ENCODE measurements at places on chromosomes 7 and 10.

DNA sequence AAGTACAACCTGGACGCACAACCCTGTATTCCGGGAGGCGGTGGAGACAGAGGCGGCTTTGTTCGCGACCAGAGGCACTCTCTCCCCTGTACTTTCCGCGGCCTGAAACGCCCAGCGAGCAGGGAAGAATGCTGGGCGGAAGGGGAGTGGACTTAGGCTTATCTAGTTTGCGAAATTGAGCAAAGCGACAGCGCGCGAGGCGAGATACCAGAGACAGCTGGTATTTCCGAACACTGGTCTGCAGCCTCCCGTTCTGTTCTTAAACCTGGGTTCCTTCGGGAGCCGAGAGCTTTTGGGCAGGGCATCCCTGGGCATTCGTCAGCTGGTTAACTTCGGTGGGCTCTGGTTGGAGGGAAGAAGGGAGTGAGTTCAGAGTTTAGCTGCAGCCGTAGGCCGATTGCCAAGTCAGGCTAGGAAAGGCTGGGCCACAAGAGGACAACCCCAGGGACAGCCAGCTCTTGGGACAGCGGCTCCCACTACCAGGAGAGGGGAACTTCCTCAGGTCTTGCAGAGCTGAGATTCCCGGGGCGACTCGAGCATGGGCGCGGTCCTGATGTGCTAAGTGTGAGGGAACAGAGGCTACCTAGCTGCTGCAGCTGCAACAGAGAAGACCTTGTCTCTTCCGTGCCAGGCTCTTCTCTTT lies 3.9 kb downstream of the HMX3 start:
- DNase-seq = no peak

- peak; percentile 41 for DNase-seq
These were observed 6.7 kb upstream of the BTBD16 start for GRCh38 chr10:122264436-122264835.

DNA sequence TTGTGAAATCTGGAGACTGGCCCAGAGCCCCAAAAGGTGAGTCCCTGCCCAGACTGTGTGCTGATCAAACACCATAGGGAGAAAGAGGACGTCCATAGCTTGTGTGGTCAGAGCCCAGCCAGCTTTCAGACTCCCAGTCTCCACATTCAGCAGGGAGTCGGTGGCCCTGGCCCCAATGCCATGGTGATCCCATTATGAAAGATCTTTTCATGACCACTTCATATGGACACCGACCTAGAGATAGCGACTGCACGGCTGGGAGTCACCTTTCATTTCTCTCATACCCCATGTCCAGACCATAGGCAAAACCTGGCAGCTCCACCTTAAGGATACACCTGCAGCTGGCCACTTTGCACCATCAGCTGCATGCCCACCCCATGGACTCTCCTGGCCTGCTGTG lies 126.4 kb downstream of the ARHGAP22 start:
- DNase-seq = no peak

DNA sequence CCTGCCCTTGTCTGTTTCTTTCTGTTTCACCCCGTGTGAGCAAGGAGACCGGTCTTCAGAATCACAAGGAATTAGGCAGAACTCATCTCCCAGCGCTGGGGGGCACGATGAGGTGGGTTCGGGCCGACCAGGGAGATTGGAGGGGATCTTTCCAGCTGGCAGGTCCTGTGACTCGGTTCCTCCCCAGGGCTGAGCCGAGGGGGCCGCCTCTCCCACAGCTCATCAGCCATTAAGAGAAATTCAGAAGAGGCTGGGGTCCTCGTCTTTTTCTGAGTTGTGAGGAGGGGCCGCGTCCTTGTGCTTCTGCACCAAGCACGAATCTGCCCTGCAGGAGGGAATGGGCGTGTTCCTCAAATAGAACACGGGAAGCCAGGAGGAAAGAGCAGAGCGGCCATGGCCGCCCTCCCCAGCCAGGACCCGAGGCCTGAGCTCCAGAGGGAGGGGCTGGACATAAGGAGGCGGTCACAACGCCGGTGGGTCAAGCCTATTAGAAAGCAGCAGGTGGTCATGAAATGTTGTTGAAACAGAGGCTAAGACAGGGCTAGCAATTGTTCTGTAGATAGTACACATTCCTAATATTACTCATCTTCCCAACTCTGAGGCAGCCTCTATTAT lies 125.3 kb downstream of the ADARB2 start:
- DNase-seq = no peak

- no peak for DNase-seq
These were observed 75.6 kb upstream of the GPR22 start for GRCh38 chr7:107394276-107394675.

GRCh38 chr10:102462512-102463054 lies 11.2 kb upstream of the C10orf95 start:
- DNase-seq = no peak

DNA sequence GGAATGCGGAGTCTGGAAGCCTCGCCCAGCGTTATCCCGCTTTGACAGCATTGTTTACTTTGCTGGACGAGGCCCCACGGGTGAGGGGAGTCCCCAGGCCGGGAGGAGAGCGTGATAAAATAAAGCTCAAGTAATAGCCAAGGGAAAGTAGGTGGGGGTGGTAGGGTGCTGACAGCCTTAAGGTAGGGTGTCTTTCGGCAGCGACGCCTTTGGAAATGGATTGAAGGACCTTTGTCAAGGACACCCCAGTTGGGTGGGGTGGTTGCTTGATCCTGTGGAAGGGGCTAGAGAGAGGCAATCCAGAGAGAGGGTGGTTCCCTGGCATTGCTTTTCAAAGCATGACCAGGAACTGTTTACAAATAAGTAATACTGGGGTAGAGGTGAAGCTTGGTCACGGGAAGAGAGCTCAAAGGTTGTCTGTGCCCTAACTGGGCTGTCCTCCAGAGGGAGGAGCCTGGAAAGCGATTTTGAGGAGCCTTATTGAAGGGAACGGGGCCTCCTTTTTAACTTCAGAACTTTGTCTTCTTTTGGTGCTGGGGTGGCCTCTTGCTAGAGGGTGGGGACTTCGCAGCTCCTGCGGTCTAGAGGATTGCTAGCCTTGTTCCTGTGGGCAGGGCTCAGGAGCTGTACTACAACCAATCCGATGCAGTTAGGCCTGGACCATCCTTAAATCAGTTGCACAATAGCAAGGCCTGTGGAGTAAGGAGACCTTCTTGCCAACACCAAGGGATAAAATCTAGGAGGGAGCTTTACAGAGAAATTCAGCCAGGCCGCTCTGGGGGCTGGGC lies 1.3 kb downstream of the EIF4EBP2 start:
- DNase-seq = peak; percentile 94

DNA sequence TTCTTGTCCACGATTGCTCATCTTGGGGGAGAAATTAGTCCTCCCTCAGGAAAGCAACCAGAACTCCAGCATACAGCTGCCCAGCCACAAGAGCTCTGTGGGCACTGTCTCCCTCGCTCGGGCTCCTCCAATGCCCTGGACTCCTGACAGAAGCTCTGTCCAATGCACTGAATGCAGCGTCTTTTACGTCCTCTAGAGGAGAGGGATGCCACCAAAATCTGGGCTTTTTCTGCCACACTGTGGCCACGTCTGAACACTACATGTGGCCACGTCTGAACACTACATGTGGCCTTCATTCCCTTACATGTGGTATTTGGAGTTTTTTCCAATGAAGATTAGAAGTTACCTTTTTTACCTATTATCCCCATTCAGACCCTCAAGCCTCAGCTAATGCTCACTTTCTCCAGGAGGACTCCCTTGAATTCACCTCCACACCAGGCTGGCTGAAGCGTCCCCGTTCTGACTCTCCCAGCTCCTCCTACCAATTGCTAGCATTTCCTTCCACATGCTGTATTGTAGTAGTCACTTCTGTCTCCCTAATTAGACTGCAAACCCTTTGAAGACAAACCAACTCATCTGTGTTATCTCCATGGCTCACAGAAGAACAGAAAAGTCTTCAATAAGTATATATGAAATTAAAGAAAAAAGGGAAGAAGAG lies 134.3 kb upstream of the PDE1C start:
- peak; percentile 80 for DNase-seq

GRCh38 chr7:108442039-108442568 lies 14.1 kb downstream of the NRCAM start:
- DNase-seq = no peak

- DNase-seq = peak; percentile 74
These were observed 998.7 kb downstream of the LRMDA start for GRCh38 chr10:76430061-76430645.

- DNase-seq = no peak
These were observed 42.2 kb upstream of the PDGFA start for GRCh38 chr7:561631-562373.

GRCh38 chr10:72297281-72297804 lies 23.6 kb downstream of the DDIT4 start:
- DNase-seq = peak; percentile 96

GRCh38 chr10:78551184-78552005 lies 517.4 kb upstream of the ZMIZ1 start:
- peak; percentile 55 for DNase-seq

- DNase-seq = peak; percentile 97
These were observed 115.8 kb downstream of the SEMA3D start for GRCh38 chr7:85070967-85071628.

- peak; percentile 67 for DNase-seq
These were observed 19.1 kb upstream of the GALNT11 start for GRCh38 chr7:152006336-152006735.

DNA sequence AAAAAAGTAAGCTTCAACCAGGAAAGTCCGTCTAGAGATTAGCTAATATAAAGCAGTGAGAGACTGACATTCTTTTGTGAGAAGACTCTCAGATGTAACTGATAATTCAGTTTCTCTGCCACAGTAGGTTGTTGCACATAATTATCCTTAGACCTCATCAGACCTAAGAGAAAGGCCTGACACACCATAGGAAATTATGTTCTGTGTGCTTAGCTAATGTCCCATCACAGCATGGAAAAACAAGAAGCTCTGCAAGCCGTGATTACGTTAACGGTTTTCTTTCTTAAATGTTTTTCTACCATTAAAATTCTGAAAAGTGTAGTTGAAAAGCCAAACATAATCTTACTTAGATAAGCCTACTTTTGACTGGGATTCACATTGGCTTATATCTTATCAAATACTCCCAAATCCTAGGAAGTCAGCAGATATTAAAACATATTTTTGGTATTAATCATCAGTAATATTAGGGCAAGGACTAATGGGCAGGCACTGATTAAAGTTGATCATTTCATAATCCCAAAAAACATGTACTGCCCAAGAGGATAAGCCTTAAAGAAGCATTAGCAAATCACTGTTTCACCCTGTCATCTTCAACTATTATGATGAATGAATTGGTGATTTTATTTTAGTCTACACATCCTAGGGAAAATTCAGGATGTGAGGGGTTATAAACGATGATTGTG lies 5.2 kb downstream of the CSTF2T start:
- no peak for DNase-seq

- peak; percentile 70 for DNase-seq
These were observed 88.8 kb downstream of the GSAP start for GRCh38 chr7:77327067-77327931.

DNA sequence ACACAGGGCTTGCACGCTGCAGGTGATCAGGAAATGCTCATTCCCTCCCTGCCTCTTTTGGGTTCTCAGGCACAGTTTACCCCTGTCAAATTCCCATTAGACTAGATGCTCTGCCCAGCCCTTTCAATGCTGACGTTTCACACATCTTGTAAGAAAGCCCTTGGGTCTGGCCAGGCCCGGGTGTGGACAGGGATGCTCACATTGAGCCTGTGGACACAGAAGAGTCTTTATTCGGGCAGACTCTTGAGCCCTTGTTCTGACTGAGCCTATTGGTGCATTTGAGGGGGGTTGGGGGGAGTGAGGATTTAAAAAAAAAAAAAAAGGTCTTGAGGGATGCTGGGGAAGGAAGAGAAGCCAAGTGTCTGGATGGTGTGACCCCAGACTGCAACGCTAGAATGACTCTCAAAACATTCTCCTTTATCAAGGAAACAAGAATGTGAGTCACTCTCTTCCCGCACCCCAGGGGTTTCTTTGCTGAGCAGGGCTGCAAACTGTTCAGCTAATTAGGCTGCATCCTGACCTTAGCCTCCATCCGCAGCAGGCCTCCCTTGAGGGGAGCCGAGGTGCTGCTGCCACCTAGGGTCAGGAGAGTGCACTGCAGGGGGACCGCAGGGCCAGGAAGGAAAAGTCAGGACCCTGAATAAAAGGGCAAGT lies 53.6 kb upstream of the TMEM72 start:
- peak; percentile 88 for DNase-seq

DNA sequence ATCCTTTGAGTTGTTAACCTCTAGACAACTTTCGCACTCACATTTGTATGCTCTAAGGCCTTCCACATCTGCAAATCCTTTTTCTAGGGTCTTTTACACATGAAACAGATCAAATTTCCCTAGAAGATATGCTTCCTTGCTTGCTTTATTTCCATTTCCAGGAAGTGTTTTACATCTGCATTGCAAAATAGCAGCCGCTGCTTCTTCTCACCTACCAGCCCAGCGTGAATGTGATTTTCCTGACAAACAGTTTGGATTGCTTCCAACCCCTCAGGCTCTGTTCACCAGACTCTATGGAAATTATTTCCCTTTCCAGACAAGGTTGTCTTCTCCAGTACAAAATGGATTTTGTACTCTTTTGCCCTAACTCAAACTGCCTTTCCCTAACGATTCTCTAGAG lies 50.9 kb upstream of the PAPSS2 start:
- DNase-seq = no peak

DNA sequence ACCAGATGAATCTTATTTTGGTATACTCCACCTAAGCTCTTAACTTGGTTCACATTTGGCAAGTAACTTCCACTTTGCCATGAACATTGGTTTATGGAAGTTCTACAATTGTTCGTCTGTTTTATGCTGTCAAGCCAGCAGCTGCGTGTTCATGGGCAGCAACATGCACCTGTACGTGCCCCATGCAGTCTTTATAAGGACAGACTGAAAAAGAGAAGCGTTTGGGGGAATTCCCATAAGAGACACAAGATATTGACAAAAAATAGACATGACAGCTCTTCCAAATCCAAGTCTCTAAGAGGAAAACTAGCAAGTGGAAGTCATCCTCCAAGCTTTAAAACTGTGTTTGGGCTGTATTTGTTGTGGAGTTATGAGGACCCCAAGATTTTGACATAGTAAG lies 151.6 kb downstream of the SLC16A9 start:
- DNase-seq = no peak

- no peak for DNase-seq
These were observed 237.3 kb downstream of the PTPRN2 start for GRCh38 chr7:158350166-158350900.

GRCh38 chr10:92640107-92640506 lies 47.2 kb downstream of the KIF11 start:
- DNase-seq = peak; percentile 6

GRCh38 chr10:48467669-48468068 lies 137.2 kb downstream of the ARHGAP22 start:
- DNase-seq = no peak

- DNase-seq = peak; percentile 69
These were observed 56.8 kb downstream of the BBS9 start for GRCh38 chr7:33186192-33186591.

DNA sequence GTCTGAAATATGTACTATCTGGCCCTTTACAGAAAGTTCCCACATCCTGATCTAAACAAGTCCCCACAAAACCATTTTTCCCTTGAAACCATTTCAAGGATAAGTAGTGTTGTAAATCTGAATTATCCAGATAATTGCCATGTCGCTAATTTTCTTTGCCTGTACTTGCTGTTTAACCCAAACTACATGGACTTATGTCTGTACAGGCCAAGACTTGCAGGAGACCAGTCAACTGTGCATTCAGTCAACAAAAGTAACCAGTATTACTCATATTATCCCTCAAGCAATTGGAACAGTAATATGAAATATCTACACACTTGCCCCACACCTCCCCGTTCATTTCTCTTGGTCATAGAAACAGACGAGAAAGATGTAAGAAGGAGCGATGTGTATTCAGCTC lies 347.8 kb upstream of the NFE2L3 start:
- DNase-seq = no peak

- no peak for DNase-seq
These were observed 2.0 kb downstream of the CYP3A7 start for GRCh38 chr7:99733003-99733402.

GRCh38 chr10:35027567-35027966 lies 62.6 kb downstream of the CUL2 start:
- peak; percentile 42 for DNase-seq
